Stimulated activated CD4-positive, alpha-beta T cell treated with anti-CD3 and anti-CD28 coated beads, TNF-alpha, amount 100 ng/mL, for 24 hours (primary cell): ENCODE measurements at places on chromosomes 4 and X.

GRCh38 chr4:41364876-41365275 lies 108.1 kb downstream of the UCHL1 start:
- no peak for DNase-seq

GRCh38 chr4:23484689-23485088 lies 405.2 kb downstream of the PPARGC1A start:
- DNase-seq, result no peak

- no peak for DNase-seq
Measured at GRCh38 chr4:48119646-48120045, 14.4 kb downstream of the TXK start.

GRCh38 chrX:153587342-153587741 lies 11.6 kb downstream of the CCNQ start:
- DNase-seq, result no peak

GRCh38 chrX:56812515-56813105 lies 83.6 kb downstream of the NBDY start:
- no peak for DNase-seq

- no peak for DNase-seq
Measured at GRCh38 chrX:133249266-133250058, 31.3 kb upstream of the TFDP3 start.

- DNase-seq, result no peak
Measured at GRCh38 chr4:161101881-161102280, 1061.9 kb downstream of the FSTL5 start.

- DNase-seq, result no peak
Measured at GRCh38 chrX:129739578-129739977, 799 bp downstream of the XPNPEP2 start.

- no peak for DNase-seq
Measured at GRCh38 chrX:45142185-45142584, 58.5 kb downstream of the DIPK2B start.

GRCh38 chr4:8156617-8157016 lies 2.0 kb downstream of the ABLIM2 start:
- DNase-seq, result no peak

GRCh38 chr4:1967512-1968149 lies 41.1 kb downstream of the NELFA start:
- no peak for DNase-seq

- DNase-seq, result no peak
Measured at GRCh38 chrX:10945498-10945897, 165.6 kb upstream of the HCCS start.

DNA sequence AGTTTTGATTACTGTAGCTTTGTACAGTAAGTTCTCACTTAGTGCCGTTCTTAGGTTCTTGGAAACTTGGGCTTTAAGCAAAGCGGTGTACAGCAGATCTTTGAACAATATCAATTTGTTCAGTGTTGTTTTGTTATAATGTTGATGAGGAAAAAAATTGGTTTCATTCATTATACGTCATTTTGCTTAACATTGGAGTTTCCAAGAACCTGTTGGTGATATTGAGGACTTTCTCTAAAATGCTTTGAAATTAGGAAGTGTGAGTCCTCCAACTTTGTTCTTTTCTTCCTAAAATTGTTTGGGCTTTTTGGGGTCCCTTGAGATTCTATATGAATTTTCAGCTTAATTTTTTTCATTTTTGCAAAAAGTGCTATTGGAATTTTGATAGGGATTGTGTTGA lies 49.1 kb downstream of the STAG2 start:
- no peak for DNase-seq
